ENCODE measurements at places on chromosomes 6 and 20. TPM values are rescaled to one million over a fixed set of nuclear protein-coding genes. Genes with fewer than 3 reads are reported as not detected.

DNA sequence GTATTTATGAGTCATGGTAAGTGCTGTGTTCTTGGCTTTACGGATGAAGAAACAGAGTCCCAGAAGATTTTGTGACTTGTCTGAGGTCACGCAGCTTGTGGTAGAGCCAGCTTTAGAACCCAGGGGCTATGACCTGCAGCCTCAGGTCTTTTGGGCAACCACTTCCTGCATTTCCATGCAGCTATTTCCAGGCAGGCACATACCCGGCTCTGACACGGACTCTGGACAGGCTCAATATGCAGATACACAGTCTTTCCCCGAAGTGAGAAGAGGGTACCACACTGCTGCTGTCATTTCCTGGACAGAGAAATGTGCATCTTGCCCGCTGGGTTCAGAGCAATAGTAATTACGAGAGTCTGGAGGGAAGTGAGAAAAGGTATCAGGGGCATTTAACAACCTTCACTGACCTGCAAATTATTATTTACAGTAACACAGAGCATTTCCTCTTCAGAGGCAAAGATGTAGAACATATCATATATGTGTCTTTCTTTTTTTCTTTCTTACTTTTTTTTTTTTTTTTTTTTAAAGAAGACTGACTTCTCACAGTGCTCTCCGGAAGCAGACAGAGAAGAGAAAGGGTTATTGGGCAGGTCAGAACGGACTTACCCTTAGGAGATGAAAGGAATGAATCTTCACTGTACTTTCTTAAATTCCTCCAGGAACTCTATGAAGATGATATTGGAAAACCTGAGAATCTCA lies 185.1 kb downstream of the CLIC5 start:
- no peak for DNase-seq

- no peak for DNase-seq
Observed at GRCh38 chr6:110550353-110550752, 73.9 kb upstream of the SLC22A16 start.

The PRDM1 gene
- total RNA-seq: 2.7 TPM

DNA sequence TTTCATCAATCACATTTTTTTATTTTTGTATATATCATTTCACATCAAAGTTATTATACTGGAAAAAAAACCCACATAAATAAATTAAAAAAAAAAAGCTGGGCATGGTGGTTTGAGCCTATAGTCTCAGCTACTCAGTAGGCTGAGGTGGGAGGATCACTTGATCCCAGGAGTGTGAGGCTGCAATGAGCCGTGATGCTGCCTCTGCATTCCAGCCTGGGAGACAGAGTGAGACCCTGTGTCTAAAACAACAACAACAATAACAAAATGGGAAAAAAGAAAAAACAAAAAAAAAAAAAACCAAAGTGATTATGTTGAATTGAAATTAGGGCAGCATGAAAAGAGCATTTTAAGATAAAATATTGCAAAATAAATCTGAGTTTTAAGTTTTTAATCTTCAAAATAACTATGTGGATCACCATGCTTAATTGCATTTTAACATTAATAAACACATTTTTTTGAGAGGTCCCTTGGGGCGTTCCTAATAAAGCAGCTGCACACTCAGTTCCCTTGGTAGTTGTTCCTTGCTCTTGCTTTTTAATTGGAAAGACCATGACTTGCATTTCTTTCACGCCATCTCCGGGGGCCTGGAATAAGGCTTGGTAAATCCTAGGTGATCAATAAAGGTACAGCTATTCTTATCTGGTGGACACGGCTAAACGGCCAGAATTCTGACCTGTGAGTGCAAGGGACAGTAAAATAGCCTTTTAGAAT lies 15.1 kb downstream of the NOX3 start:
- DNase-seq: no peak

GRCh38 chr6:53113742-53114141 lies 34.9 kb downstream of the GCM1 start:
- DNase-seq: no peak

GRCh38 chr20:63475209-63475608 lies 2.8 kb upstream of the KCNQ2 start:
- no peak for DNase-seq

The VSX1 gene
- not detected for total RNA-seq

The RPS10 gene
- total RNA-seq: 4,200 TPM

DNA sequence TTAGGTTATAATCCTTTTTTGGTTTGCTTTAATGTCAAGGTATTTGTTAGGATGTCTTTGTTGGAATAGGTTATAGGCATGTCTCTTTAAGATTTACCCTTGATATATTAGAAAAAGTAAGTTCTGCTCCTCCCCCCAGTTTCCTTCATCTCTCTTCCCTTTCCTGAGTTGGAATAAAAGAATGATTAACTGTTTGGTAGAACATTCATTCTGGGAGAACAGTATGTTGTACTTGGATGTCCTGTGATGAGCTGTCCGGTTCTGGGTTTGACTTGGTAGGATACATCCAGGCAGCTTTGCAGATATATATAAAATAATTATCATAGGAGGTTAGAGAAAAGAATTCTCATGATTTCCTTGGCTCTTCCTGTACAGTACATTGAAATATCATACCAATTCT lies 199.6 kb upstream of the RREB1 start:
- peak; percentile 26 for DNase-seq

The SLC22A7 gene
- not detected for total RNA-seq

- DNase-seq: no peak
Observed at GRCh38 chr20:23099791-23100719, 13.9 kb upstream of the CD93 start.

DNA sequence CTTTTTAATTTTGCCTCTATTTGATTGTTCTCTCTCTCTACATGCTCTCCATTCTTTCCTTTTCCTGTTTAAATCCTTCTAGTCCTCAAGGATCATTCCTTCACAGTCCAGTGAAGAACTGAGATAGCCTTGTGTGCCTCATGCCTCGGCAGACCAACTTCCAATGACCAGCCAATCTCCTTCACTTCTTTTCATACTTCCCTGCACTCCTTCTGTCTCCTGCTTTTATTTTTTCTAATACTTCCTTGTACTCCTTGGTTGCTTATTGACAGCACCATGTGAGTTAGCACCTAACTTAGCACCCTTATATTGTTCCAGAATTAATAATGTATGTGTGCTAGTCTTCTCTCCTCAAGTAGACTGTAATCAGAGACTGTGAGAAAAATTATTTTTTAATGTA lies 246.8 kb downstream of the ADGRG6 start:
- DNase-seq: no peak

- DNase-seq: no peak
Observed at GRCh38 chr6:154765273-154765672, 32.1 kb downstream of the SCAF8 start.

The STK38 gene
- 22.3 TPM for total RNA-seq

The PIGT gene
- 69.8 TPM for total RNA-seq

DNA sequence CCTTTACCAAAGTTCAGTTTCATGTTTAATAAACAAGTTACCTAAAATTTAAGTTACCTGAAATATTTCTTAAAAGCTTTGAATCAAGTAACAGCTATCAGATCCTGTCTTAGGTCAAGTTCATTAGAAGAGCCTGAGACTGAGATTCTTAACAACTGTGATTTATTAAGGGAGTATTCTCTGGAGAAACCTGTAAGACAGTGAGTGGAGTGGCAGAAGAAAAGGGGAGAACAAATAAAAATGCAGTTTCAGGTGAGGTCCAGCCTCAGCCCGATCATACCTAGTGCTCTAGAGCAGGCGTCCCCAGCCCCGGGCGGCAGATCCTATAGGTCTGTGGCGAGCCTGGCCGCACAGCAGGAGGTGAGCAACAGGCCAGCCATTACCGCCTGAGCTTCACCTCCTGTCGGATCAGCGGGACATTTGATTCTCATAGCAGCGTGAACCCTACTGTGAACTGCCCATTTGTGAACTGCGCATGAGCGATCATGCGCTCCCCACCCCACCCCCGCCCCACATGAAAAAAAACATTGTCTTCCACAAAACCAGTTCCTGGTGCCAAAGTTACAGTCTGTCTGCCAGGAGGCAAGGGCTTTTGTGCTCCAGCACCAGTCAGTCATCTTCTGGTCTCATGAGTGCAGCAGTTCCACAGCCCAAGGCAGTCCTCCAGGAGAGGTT lies 59.2 kb upstream of the ADGRB3 start:
- DNase-seq: no peak

GRCh38 chr6:144659202-144660182 lies 374.4 kb downstream of the UTRN start:
- peak; percentile 32 for DNase-seq

GRCh38 chr20:2890742-2891141 lies 17.5 kb downstream of the PTPRA start:
- no peak for DNase-seq

The MAPK13 gene
- total RNA-seq: 52.9 TPM

The FILIP1 gene
- total RNA-seq: 0.21 TPM

The CDK19 gene
- 17.6 TPM for total RNA-seq

DNA sequence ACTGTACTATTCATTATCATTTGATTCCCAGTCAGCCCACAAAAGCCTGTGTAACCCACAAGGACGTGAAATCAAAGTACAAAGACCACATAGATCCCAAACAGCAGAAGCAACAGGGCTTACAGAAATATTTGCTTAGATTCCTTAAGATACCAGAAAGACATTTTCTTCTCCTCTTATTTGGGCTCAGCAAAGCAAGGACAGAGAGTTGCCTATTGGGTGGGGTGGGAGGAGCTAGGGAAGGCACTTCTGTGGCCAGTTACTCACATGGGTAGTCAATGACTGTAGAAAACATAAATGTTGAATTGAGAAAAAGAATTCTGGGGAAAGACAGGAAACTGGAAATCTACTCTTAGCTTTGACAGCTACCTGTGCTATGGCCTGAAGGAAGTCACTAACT lies 19.8 kb downstream of the PDE7B start:
- no peak for DNase-seq

- DNase-seq: no peak
Observed at GRCh38 chr6:111975466-111975865, 78.4 kb upstream of the CCN6 start.

DNA sequence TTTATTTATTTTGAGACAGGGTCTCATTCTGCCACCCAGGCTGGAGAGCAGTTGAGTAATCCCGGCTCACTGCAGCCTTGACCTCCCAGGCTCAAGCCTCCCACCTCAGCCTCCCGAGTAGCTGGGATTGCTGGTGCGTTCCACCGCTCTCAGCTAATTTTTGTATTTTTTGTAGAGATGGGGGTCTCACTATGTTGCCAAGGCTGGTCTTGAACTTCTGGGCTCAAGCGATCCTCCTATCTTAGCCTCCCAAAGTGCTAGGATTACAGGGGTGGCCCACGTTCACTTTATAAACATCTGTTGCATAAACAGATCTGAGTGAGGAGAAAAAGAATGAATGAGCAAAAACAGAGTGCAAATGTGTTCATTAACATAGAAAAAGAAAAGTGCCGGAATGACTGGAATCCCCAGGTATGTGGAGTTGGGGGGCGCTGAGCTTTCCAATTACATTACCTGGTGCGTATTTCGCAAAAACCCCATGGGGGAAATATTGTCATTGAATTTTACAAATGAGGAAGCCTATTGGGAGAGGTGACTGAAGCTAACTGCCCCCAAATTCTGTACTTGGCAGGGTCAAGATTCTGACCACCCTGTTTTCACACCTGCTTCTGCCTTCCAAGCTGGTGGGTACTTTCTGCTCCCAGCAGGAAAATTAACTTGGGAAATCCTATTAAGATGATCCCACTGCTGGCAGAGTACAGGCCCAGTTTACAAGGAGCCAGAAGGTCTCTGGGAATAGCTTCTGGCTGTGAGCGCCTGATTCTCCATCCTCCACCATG lies 207.7 kb upstream of the JARID2 start:
- DNase-seq: no peak

DNA sequence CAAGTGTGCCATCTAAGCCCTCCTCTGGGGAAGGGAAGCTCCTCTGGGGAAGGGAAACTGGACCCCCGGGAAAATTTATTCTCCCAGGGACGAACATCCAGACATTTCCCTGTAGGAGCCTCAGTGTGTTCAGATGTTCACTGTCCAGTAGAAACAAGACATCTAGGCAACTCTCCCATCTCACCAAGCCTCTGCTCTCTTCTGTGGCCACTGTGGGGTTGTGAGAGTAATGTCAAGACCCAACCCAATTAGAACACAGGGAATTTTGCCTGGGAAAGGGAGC lies 3.6 kb upstream of the PTGIS start:
- no peak for DNase-seq

DNA sequence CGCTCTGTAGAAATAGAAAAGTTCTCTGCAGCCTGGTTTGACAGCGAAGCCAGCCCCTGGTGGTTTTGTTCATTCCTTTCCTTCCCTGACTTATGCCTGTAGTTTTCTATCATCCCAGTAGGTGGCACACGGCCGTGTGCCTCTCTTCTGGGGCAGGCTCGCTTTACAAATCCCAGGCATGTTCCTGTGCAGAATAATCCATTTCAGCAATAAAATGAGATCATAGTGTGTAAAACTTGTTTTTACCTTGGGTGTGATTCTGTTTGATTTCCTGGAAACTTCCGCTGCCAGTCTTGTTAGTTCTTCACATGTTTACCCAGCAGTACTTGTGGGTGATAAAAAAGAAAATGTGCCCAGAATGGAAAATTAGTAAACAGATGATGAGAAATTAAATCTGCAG lies 7.4 kb upstream of the INSM1 start:
- DNase-seq: peak; percentile 7

GRCh38 chr6:140388815-140389214 lies 1014.4 kb upstream of the CITED2 start:
- no peak for DNase-seq

DNA sequence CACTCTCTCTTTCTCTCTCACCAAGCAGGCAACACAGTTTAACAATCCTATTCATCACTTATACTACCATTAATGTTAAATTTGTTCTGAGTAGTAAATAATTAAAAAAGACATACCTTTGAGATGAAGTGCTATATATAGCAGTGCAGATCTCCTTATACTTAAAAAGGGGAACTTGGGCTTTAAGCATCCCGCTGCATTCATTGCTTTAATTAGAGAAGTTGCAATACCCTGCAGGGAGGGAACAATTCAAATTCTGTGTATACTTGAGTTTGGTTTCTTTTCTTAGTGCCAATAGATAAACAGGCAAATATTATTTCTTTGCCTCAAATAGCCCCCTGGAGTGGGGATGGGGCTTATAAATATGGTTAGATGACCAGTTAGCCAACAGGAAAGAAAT lies 10.8 kb upstream of the ZBTB24 start:
- DNase-seq: no peak

The FAM210B gene
- 59.7 TPM for total RNA-seq

The SLC22A3 gene
- 5.8 TPM for total RNA-seq

DNA sequence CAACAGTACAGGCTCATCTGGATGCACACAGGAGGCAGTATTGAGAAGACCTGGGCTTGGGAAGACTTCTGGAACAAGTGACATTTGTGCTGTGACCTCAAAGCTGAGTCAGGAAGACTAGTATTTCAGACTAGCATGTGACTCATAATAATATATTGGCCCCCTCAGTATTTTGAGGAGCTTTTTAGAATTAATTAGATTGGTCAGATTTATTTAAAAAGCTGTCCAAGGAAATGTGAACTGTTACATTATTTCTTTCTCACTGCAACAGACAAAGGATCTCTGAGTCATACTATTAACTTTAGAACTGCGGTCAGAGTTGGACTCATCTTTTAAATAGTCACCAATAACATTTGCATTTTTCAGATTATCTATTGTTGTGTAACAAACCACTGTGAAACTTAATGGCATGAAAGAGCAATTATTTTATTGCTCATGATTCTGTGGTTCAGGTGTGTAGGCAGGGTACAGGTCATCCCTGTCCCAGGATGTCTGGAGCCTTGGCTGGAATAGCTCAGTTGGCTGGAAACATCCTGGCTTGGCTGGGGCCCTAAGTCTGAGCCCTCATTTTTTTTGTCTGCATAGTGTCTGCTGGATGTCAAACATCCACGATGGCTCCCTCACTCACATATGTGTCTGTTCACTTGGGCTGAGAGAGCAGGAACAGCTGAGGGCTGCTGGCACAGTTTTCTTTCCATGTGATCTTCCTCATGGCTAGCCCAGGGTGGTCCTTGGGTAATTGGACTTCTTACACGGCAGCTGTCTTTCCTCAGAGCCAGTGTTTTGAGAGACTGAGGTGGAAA lies 46.9 kb downstream of the MAP3K4 start:
- peak; percentile 93 for DNase-seq

All from kidney epithelial cell (primary cell).